ENCODE measurements at places on chromosomes 3 and 15.

DNA sequence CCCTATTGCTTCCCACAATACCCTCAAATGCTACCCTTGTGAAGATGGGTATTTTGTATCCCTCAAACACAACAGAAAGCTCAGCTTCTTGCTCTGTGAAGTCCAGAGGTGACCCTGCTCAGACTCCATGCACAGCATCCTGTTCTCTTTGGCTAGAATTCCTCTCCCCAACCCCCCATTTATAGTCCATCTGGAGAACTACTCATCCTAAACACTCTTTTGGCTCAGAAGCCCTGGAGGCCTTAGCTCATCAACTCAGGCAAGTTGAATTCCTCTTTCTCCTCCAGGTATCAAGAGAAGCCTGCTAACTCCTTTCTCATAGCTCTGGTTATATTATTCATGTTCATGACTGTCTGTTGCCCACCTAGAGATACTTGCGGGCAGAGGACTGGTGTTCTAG lies 18.3 kb upstream of the GASK1A start:
- DNase-seq: no peak

DNA sequence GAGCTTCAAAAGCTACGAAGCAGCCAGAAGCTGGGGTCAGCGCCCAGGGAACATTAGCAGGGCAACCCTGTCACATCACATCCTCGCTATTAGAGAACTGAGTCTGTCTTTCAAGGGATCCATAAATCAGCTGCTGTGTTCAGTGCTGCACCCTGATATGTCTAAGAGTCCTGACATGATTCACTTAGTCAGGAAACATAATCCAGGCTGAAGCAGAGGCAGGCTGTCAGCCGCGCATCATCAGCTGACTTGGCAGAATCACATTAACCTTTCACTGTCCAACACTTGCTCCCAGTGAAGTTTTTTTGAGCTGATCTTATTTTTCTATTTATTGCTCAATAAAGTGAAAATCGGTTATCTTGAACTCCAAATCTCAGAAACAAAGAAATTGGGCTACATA lies 23.5 kb downstream of the MYH15 start:
- DNase-seq: no peak

DNA sequence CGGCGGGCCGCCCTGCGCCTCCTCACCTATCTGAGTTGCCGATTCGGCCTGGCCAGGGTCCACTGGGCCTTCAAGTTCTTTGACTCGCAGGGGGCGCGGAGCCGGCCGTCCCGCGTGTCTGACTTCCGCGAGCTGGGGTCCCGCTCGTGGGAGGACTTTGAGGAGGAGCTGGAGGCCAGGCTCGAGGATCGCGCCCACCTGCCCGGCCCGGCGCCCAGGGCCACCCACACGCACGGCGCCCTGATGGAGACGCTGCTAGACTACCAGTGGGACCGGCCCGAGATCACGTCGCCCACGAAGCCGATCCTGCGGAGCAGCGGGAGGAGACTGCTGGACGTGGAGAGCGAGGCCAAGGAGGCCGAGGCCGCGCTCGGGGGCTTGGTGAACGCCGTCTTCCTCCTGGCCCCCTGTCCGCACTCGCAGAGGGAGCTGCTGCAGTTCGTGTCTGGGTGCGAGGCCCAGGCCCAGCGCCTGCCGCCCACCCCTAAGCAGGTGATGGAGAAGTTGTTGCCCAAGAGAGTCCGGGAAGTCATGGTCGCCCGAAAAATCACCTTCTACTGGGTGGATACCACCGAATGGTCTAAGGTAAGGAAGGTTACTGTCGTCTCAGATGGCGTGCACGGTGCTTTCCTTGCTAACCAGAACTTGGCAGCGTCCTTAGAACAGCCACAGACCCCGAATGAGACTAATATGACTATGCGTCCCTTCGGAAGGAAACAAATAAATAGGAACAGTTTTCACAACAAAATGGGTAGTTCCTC lies 567 bp downstream of the TICRR start:
- DNase-seq: no peak

DNA sequence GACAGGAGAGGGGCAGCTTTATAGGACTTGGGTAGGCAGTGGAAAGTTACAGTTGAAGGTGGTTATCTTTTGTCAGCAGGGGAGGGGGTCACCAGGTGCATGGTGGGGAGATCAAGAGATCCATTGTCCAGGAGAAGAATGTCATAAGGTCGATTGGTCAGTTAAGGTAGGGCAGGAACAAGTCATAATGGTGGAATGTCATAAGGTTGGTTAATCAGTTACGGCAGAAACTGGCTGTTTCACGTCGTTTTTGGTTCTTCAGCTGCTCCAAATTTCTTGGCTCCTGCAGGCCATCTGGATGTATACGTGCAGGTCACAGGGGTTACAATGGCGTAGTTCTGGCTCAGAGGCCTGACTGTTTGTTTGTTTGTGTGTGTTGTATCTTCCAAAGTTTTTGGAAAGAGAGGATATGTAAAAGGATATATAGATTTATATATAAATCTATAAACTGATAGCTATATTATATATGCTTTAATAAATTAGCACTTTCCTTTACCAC lies 565.1 kb downstream of the ZNF385D start:
- no peak for DNase-seq

GRCh38 chr15:73683257-73683776 lies 866 bp upstream of the CD276 start:
- DNase-seq: no peak

DNA sequence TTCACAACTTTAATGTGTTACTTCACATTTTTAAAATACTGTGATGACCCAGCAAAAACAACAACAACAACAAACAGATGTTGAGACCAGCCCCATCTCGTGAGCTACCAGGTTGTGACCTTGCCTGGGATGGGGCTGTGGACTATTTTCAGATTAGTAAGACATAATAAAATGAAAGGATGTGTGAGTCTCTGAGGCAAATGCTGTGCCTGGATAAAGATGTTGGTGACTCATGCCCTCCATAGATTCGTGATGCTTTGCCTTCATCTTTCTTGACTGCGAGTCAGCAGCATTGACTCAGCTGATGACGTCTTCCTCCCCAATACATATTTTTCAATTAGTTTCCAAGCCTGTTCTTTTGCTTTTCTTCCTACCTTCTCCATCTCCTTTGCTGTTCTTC lies 453.0 kb upstream of the CFAP20DC start:
- no peak for DNase-seq

GRCh38 chr3:153349108-153349499 lies 187.1 kb downstream of the RAP2B start:
- DNase-seq: no peak
